ENCODE measurements at places on chromosomes 5 and 9.

- DNase-seq, result no peak
Measured at GRCh38 chr5:39714036-39714698, 289.4 kb upstream of the DAB2 start.

GRCh38 chr9:75147638-75148037 lies 59.3 kb downstream of the OSTF1 start:
- no peak for DNase-seq

GRCh38 chr9:3271581-3271980 lies 254.2 kb downstream of the RFX3 start:
- DNase-seq, result no peak

DNA sequence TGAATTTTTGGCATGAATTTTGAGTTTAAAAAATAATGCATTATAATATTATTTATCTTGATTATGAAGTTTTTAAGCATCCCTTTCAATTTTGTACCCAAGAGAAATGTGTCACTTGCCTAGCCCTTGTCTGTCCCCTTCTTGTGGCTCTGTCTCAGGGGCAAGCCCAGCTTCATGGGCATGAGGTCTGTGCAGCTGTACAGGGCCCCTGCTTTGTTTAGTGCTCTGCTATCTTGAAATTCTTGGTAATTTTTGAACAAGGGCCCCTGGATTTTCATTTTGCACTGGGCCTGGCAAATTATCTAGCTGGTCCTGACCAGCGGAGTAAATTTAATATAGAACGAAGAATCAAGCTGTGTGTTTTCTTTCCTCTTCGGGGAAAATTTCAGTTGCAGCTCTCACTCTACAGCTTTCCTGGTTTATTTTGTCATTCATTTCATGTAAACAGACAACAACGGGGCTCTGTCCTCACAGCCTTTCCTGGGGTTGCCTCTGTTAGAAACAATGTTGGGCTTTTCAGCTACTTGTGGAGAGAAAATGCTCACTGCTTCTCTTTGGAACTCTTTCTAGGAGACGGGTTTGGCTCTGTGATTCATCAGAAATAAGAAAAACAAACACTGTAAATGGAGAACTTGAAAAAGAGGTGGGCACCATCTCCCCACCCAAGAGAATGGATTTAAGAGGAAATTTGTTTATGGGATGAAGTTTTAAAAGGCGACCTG lies 41.1 kb downstream of the LIX1 start:
- no peak for DNase-seq

- DNase-seq, result no peak
Measured at GRCh38 chr5:56861893-56862485, 46.6 kb downstream of the MAP3K1 start.

DNA sequence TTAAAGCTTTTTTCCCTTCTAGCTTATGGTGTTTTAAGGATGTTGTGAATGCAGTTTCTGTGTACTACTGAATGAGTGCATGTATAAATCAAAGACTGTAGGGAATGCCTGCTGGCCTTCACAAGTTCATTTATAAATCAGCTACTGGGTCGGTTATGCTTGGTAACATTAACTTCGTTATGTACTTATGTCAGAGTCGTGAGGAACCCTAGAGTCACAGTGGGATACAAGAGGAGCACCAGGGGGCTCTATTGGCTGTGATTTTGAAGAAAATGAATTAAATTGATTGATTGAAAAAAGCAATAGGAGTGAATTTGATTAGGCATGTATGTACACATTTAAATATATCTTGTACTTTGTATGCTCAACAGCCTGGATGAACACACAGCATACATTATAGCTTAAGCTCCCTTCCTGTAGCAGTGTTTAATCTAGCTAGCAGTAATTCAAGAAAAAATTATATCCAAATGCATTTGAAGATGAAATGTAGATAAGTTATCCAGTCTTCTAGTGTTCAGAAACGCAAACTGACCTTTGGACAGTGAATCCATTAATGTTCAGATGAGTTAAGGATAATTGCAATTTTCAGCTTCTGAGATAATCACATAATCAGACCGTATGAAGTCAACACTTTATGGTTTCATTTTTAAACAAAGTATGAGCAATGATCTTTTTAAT lies 204.2 kb downstream of the KDM4C start:
- DNase-seq, result no peak

GRCh38 chr9:132946211-132946610 lies 1.8 kb upstream of the TSC1 start:
- DNase-seq, result no peak

GRCh38 chr5:127757576-127757975 lies 54.4 kb downstream of the CCDC192 start:
- DNase-seq, result no peak

DNA sequence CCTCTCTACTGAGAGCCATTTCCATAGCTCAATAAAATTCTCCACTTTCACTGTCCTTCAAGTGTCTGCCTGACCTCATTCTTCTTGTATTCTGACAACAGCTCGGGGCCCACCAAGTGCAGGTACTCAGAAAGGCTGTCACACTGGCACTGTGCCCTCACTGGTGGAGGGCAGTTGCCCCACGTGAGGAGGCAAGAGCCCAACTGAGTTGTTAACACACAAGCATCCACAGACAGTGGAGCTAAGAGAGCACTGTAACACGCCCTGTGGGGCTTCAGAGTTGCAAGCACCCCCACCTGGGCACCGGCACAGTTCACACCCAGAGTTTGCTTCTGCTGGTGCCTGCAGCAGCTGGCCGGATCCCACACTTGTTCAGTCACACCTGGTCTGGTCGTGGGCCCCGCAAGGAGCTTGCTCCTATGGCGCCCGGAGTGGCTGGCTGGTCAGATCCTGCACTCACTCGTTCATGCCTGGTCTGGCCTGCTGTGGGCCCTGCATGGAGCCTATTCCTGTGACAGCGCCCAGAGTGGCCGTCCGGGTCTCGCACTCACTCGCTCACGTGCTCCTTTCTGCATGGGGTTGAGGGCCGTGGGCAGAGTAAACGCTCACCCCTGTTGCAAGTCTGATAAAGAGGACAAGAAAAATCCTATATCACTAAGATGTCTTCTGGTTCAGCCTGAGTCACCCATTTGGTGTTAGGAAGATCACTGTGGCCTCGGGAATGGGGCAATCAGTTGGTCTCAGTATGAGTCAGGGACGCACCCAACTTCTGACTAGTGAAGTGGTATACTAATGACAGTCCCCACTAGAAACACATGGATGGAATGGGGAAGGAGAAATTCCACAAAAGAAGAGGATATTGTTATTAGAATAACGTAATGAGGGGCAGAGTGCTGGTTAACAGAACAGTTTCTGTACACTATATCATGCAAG lies 87.0 kb upstream of the CCNH start:
- no peak for DNase-seq

- no peak for DNase-seq
Measured at GRCh38 chr9:91296354-91296753, 65.4 kb downstream of the AUH start.

DNA sequence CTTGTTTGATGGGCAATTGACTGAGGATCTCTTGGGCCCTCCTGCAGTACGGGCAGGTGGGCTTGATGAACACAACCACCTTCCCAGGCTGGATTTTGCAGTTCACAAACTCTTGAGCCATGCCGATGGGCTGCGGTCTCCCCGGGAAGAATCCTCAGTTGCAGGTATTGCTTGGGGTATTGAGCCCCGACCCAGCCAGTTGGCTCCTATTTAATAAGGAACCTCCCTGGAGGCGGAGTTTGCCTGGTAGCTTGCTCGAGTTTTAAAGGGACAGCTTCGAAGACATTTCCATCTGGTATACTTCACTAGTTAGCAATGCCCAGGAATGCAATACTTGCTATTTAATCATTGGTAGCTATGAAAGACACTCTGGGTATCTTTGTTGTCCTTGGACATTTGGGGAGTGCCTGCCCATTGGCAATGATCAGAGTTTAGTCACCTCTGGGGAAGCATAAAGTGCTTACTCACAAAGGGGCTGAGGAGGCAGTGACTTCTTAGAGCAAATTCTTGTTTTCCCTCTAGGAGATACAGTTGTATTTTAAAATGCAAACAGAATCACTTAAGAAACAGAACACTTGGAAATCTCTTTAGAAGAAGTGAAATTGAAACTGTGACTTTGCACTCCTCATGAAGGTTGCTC lies at the start of gene GLRX:
GLRX (minus strand) TSS at position 185 of the 640 bp plus-strand sequence; CDS start at position 121, 64 bp downstream.
- peak; percentile 58 for DNase-seq

DNA sequence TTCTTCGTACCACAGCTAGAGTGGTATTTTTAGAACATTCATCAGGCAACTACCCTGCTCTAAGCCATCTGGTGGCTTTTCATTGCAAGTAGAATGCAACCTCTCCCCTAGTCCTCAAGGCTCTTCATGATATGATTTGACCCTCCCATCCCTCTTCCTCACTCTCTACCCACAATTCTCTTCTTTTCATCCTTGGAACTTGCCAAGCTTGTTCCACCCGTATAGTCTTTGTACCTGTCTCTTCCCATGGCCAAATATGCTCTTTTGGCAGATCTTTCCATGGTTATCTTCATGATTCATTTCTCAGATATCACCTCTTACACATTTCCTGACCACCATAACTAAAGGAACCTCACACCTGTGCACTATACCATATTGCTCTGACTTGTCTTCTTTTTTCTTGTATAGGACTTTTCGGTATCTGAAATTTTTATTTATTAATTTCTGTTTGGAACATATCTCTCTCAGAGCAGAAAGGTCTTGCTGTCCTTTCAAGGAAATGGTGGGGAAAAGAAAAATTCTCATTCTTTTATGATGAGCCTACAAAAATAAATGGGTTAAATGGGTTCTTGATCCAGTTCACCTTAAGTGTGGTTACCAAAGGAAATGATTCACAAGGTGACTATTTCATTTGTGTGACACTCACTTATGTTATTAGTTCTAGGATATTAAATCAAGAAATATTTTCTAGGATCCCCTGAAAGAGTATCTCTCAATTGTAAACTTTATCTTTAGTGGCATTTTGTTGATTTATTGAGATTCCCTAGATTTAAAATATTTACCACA lies 3.7 kb upstream of the CD274 start:
- DNase-seq, result no peak

DNA sequence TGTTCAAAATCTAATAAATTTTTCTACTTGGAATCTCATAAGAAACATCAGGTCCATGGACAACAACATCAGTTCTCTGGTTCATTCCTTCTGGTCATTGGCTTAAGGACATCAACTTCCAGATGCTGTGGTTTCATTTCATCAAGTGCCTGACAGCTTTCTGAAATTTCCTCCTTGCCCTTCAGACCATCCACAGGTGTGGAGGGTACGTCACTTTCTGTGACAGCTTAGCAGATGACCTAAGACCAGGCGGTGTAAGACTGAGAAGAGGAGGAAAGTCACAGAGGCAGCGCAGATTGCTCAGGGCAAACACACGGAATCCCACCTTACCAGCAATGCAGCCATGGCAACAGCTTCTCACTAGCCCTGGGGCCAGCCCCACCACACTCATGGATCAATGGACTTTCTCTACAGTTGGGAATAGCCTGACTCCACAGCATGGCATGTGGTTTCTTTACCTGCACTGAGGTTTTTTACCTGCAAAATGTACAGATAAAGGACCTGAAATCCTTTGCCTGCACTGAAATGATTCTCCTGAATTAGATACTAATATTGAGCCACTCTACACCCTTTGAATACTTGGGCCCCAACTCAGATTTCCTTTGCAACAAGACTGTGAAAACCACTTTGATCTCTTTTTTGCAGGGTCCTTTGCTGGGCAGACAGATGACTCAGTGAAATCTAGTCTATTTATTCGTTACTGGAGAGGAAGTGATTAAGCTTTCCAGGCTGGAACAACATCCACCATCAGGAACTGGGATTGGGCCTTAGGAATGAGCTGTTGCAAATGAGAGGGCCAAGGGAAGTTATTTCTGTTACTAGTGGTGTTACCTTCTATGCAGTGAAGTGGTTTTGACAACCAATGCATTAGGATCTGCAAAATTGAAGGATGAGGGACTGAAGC lies 26.9 kb downstream of the TICAM2 start:
- no peak for DNase-seq

GRCh38 chr5:123705741-123706140 lies 193.8 kb downstream of the CSNK1G3 start:
- DNase-seq, result no peak

DNA sequence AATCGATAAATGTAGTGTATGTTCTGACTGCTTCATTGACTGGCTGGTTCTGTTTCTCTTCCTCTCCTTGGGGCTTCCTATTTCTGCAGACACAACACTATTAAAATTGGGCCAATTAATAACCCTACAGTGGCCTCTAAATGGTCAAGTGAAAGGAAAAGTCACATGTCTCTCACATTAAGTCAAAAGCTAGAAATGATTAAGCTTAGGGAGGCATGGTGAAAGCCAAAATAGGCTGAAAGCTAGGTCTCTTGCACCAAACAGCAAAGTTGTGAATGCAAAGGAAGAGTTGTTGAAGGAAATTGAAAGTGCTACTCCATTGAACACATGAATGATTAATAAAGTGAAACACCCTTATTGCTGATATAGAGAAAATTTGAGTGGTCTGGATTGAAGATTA lies 58.2 kb downstream of the CCNH start:
- DNase-seq, result no peak

DNA sequence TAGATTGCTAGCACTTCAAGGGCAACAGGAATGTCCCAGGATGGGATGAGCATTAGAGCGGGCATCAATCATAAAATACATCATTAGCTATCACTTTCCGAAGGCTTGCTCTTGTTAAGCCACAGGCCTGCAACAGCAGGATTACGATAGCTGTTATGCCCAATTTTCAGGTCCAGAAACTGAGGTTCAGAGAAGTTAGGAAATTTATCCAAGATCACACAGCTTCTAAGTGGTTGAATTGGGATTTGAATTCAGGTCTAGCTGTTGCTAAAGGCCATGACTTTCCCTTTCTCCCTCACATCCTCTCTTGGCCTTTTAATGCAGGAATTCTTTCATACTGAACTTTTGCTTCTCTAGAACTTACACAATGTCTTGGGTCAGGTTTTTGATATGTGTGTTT lies 119.4 kb upstream of the ERCC6L2 start:
- no peak for DNase-seq

DNA sequence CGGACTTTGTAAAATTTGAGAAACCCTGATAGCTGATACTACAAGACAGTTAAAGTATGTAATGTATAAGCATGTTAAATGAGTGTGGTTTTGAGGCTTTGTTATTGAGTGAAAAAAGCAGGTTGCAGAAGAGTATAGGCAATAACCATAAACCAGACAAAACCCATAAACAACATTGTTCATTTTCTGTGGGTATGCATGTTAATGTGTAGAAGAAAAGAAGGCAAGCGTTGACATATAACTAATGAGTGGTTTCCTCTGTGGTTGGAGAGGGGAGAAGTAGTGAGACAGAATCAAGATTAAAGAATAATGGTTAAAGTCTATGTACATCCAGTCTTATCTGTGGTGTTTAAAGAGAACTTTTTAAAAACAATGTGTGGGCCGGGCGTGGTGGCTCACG lies 26.2 kb downstream of the RAD23B start:
- no peak for DNase-seq

DNA sequence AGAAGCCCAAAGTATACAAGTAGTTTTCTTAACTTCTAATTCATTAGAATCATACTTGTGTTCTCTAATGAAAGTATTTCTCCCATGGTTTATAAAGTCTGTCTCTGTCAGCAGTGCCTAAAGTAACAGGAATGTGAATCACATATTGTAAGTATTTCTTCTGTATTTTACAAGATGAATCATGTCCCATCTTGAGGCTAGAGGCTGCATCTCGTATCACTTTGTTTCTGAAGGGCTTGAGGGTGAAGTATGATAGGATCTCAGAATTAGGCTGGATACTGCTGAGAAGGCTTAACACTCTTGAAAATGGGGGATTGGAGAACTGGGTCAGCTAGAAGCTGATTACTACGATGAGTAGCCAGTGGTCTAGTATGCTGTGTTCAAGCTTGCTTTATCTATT lies 242.2 kb upstream of the ACTBL2 start:
- DNase-seq, result no peak

GRCh38 chr5:127702434-127702833 lies 757 bp upstream of the CCDC192 start:
- DNase-seq, result no peak

Data from activated T-cell treated with anti-CD3 and anti-CD28 coated beads, Interleukin-2, amount 50 U/mL, for 1 hour (primary cell).